Sigmoid colon (tissue), 7 donors: ENCODE measurements at places on chromosomes 12 and 14. TPM values are rescaled to one million over a fixed set of nuclear protein-coding genes. Genes with fewer than 3 reads are reported as not detected.

The RPS6KA5 gene
- total RNA-seq, result 18.2 TPM

The TAS2R7 gene
- total RNA-seq, result not detected

The SLC7A8 gene
- total RNA-seq, result 11.4 TPM

- H3K27me3 ChIP-seq, result peaks cover 3% of the 10 kb centered on the region
- H3K4me3 ChIP-seq, result no peak overlapping the region
- H3K36me3 ChIP-seq, result no peaks in the 10 kb centered on the region
- no peak for DNase-seq
These were observed 10.3 kb upstream of the MYL2 start for GRCh38 chr12:110930348-110931314.

DNA sequence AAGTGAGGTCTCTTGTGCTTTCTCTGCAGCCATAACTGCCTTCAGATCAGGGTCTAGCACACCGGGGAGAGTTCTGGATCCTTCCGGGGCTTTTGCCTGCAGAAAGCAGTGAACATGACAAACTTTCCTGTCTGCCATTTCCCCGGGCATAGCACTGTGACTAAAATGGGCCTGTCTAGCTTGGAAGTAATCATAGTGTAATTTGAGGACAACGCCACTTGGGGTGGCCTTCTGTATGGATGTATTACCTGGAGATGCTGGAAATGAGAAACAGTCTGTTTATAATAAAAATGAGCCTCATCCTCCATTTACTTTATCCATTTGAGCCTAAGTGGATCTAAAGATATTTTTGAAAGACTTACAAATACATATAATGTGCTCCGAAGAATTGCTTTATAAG lies 453.7 kb downstream of the VRK1 start:
- no peak overlapping the region for H3K4me3 ChIP-seq
- no peaks in the 10 kb centered on the region for H3K36me3 ChIP-seq
- H3K4me1 ChIP-seq, result no peaks in the 10 kb centered on the region

- no peak overlapping the region for H3K27ac ChIP-seq
- no peak for DNase-seq
- no peaks in the 10 kb centered on the region for H3K27me3 ChIP-seq
- no peaks in the 10 kb centered on the region for H3K4me1 ChIP-seq
- H3K4me3 ChIP-seq, result no peak overlapping the region
These were observed 52.3 kb upstream of the GPHB5 start for GRCh38 chr14:63371033-63371432.
